Astrocyte (in vitro differentiated cells and primary cell): ENCODE measurements at places on chromosomes 2 and 18. TPM values are rescaled to one million over a fixed set of nuclear protein-coding genes. Genes with fewer than 3 reads are reported as not detected.

DNA sequence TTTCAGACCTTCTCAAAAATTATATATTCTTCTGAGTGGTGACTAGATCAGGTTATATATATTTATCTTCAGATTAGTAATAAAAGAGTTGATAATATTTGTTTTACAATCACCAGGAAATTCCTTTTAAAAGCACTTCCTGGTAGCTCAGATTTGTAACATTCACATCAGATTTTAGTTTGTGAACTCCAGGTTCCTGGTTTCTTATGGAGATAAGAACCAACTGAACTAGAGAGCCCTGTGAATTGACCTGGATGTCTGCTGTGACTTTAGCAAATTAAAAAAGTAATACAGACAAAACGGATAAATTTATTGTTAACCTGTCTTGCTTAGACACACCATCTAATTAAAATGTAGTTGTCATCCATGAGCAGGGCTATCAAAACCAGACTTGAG is 868.7 kb downstream of the BCL11A start:
- no peak for DNase-seq

DNA sequence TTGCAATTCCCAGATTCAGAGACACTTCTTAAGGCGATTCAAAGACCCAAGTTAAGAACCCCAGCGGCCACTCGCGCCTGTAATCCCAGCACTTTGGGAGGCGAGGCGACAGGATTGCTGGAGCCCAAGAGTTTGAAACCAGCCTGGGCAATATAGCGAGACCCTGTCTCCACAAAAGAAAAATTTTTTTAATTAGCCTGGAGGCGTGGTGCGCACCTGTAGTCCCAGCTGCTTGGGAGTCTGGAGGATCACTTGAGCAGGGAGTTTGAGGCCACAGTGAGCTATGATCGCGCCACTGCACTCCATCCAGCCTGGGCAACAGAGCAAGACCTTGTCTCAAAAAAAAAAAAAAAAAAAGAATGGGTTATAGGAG is 585 bp upstream of the ANAPC1 start:
- no peak for DNase-seq

The AMER3 gene
- 0.07 TPM in 1 of 2 replicates, not detected in the other for total RNA-seq

The C2orf80 gene
- total RNA-seq, result not detected in 2 replicates

The TRAK2 gene
- 38.8 and 39.1 TPM in 2 replicates for total RNA-seq

- no peak for DNase-seq
These were observed 80.9 kb downstream of the ICA1L start for GRCh38 chr2:202790676-202791075.

GRCh38 chr2:222641336-222641735 is 14.6 kb downstream of the FARSB start:
- DNase-seq, result peak; percentile 49

DNA sequence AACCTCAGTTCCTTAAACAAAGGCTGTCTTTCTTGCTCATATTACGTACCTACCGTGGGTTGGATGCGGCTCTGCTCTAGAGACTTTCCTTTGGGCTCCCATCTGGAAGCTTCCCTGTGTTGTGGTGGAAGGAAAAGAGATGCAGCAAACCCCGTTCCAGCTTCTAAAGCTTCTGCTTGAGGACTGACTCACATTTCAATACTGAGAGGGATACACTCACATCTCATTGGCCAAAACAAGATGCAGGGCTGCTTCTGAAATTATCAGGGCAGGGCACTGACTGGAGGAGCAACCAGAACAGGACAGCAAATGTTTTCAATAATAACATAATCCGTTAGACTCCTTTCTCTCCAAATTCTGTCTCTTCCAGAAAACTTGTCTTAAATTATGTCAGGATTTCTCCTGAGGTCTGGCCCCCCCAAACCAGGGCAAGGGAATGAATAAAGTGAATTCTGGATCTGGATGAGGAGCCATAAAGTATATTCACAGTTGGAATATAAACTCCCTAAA is 4.5 kb upstream of the MYO5B start:
- no peak for DNase-seq

GRCh38 chr2:240437861-240438809 is 2.7 kb downstream of the GPC1 start:
- DNase-seq, result peak; percentile 16

GRCh38 chr18:79576686-79577351 is 102.8 kb upstream of the CTDP1 start:
- peak; percentile 67 for DNase-seq

The CXCR1 gene
- not detected in 2 replicates for total RNA-seq

DNA sequence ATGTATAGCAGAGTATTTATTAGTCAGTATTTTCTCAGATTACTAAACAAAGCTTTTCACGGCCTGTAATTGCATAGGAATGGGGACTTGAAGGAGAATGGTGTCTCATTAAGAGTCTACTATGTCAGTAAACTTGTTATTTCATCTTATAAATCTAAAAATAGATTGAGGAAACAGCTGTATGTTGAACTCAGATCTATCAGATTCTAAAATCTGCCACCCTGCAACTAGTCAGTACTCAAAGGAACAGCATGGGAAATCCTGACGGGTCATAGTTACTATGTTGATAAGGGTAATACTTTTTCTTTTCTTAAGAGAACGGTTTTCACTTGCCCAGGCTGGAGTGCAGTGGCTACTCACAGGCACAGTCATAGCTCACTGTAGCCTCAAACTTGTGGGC is 70.2 kb upstream of the EMILIN2 start:
- no peak for DNase-seq

GRCh38 chr2:145563741-145564615 is 1044.1 kb upstream of the ZEB2 start:
- peak; percentile 85 for DNase-seq

The PID1 gene
- total RNA-seq, result 10.7 and 13.6 TPM in 2 replicates

DNA sequence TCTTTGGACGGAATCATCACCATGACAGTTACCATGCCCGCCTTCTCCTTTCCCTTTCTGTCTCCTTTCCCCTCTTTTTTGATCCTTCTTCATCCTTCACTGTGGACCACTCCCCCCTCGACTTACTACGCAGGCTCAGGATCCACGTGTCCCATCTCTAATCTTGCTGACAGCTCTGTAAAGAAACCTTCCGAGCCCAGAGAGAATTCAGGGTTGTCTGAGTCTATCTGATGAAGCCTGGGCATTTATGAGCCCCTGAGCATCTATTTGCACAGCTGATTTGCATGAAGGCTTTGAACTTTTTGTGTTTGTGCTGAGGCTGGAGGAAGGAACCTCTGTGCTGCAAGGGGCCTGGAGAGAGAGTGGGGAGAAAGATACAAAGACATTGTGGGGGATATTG is 50.7 kb downstream of the CIB4 start:
- no peak for DNase-seq

The PARD3B gene
- total RNA-seq, result 6.5 and 7.0 TPM in 2 replicates

- DNase-seq, result peak; percentile 44
These were observed 67.9 kb downstream of the C2orf74 start for GRCh38 chr2:61229936-61230335.

DNA sequence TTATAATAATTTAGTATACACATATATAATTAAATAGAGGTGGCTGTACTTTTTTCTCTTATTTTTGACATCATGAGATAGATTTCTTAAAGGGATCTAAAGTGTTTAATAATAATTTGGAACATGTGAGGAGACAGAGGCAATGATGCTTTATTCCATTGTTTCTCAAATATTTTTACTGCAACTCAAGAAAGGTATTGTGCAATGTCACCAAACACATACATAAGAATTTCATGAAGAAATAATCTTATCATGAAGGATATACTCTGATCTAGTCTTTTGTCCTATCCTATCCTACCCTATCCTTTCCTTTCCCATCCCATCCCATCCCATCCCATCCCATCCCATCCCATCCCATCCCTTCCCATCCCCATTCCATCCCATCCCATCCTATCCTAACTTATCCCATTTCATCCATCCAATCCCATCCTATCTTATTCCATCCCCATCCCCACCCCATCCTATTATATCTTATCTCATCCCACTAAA is 232.1 kb upstream of the SMIM21 start:
- no peak for DNase-seq

- no peak for DNase-seq
These were observed 8.3 kb downstream of the GPR45 start for GRCh38 chr2:105249891-105250290.

DNA sequence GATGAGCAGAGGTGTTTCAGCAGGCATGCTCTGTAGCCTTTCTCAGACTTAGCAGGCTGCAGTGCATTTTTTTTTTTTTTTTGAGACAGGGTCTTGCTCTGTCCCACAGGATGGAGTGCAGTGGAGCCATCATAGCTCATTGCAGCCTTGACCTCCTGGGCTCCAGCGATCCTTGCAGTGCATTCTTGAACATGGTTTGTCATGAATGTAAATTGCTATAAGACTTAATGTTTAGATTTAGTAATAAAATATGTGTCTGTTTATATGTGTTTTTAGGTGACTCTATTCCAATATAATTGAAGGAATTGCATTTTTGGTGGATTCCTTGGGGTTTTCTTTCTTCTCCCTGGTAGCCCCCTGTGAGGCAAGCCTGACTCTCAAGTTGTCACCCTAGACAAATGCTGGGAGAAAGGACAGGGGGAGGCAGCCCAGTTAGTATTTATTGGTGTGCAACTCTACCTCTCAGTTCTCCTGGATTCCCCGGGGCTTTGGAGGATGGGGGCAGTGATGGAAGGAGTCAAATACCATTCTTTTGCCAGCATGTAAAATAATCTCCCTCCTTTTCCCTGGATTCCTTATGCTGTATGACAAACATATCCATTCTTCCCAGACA is 22.7 kb downstream of the LYPD6B start:
- DNase-seq, result no peak

- no peak for DNase-seq
These were observed 35.7 kb downstream of the ODC1 start for GRCh38 chr2:10412380-10412779.

DNA sequence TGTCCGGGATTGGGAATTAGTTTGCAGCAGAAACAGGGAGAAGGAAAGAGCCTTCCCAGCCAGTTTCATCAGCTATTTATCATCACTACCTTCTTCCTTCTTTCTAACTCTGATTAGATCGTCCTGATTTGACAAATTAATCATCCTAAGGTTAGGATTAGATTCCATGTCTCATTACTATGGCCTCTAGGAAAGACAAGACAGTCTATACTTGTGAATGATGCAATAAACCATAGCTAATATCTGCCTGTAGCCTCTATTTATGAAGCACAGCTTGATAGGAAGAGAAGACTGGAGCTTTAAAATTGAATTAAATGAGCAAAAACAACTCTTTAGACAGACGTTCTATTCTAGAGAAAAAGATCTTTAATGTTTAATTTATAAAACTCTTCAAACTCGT is 25.2 kb upstream of the FRZB start:
- no peak for DNase-seq

The ST6GAL2 gene
- total RNA-seq, result 59.8 and 120 TPM in 2 replicates

The ZBTB7C gene
- total RNA-seq, result 1.0 and 1.4 TPM in 2 replicates

DNA sequence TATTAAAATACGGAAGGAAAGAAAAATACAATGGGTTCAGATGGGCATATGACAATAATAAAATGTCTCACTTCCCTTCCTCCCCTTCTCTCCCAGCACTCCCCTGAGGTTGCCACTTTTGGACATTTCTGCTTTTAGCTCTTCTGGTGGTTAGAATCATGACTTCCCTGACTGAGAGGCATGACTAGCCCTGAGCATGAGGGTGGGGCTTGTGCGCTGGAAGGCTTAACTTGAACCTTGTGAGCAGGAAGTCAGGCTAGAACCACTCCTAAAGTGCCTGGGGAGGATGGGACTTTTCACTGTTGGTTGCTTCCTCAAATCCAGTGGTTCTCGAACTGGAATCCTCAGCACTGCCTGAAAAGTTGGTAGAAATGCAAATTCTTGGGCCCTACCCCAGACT is 19.7 kb upstream of the ARHGAP25 start:
- no peak for DNase-seq

DNA sequence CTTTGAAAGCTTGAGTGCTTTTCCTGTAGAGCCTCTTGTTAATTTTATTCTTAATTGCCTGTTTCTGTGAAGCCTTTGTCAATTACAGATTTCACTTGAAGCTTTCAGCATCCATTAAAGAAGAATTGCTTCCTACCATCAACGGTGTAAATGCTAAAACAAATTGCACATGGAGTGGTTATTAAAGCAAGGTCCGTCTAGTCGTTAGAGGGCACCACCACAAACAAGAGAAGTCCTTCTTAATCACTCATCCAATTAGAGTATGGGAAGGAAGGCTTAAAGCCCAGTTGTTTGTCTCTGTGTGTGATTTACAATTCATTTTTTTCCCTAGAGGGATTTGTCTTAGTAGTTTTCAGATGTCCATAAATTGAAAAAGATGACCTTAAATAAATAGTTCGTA is 1.6 kb downstream of the KCNJ3 start:
- no peak for DNase-seq

GRCh38 chr2:54384301-54385203 is 71.6 kb upstream of the SPTBN1 start:
- no peak for DNase-seq

GRCh38 chr2:111042772-111043771 is 77.6 kb upstream of the BCL2L11 start:
- DNase-seq, result no peak

DNA sequence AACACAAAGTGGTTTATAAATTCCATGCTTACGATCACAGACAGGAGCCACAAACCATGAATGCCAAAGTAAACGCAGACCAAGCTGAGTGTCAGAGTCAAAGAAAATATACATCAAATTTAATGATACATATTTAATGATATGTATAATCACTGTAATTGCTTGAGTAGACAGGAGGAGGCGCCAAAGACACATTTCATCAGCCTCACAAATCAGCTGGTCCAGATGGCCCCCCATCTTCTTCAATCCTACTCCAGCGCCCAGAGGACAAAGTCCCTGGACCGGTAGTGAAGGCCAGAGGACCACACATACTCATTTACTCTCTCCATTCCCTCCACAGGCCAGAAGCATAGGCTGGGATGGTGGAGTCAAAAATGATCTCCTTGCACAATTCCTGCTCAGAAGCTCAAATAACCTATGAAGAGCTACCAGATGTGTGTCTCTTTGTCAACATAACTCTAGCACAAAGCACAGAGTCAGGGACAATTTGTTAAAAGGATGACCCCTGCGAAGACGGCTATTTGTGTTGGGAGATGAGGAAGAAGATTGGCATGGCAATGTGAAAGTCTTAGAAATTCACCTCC is 149.3 kb upstream of the PGAP1 start:
- no peak for DNase-seq

The CNDP1 gene
- total RNA-seq, result 0.31 TPM in 1 of 2 replicates, not detected in the other

The MRPL44 gene
- total RNA-seq, result 32.6 and 33.3 TPM in 2 replicates
